ENCODE measurements at places on chromosomes 6 and 20. TPM values are rescaled to one million over a fixed set of nuclear protein-coding genes. Genes with fewer than 3 reads are reported as not detected.

Gene RBPJL
- total RNA-seq: not detected

Gene PRRT1
- 2.5 TPM for total RNA-seq

DNA sequence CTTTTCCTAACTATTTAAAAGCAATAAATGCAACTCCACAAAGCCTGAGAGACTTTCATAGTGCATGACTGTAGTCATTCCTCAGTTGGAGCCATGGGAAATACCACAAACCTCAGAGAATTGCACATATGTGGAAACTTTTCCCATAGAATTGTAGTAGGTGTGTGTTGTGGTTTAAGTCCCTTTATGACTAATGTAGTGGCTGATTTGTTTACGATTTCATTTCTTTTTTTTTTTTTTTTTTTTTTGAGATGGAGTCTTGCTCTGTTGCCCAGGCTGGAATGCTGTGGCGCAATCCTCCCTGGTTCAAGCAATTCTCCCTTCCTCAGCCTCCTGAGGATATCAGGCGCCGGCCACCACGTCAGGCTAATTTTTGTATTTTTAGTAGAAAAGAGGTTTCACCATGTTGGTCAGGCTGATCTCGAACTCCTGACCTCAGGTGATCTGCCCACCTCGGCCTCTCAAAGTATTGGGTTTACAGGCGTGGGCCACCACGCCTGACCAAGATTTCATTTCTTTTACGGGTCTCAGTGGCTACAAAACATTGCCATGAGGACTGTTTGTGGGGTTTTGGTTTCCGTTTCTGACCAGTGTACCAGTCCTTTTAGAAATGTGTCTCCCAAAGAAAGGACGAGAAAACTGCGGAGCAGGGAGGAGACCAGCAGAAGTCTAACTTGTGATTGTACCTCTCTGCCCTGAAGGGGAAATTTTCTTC lies 212.1 kb upstream of the MARCKS start:
- no peak overlapping the region for H3K27ac ChIP-seq
- H3K27me3 ChIP-seq: no peaks in the 10 kb centered on the region
- no peaks in the 10 kb centered on the region for H3K4me1 ChIP-seq
- no peak for DNase-seq

DNA sequence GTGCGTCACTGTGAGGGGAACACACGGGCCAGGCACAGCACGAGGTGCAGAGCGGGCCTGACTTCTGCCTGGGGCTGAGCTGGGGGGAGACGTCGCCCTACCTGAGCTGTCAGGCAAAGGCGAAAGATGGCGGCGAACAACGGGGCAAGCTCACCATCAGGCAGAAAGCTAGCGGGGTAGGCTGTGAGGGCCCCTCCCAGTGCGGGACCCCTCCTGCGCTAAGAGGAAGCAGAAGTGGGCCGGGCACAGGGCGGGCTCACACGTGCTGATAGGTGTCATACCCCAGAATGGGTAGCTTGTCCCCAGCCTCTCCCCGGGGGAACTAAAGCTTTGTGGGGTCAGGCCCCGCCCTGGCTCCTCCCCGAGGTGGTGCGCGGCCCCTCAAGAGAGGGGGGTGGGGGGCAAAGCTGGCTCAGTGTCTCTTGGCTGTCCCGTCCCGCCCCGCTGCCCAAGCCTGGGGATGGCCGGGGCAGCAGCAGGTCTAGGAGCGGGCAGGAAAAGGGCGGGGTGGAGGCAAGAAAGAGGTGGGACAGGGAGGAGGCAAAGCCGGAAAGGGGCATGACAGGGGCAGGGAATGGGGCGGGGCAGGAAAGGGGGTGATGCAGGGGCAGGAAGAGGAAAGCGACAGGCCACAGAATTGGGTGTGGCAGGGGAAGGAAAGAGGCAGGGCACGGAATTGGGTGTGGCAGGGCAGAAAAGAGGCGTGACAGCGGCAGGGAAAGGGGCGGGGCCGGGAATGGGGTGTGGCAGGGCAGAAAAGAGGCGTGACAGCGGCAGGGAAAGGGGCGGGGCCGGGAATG lies 14.7 kb downstream of the UCKL1 start:
- peaks cover 80% of the 10 kb centered on the region for H3K36me3 ChIP-seq
- H3K27me3 ChIP-seq: no peaks in the 10 kb centered on the region
- H3K27ac ChIP-seq: peak overlapping the region; percentile 31
- no peaks in the 10 kb centered on the region for H3K4me1 ChIP-seq

DNA sequence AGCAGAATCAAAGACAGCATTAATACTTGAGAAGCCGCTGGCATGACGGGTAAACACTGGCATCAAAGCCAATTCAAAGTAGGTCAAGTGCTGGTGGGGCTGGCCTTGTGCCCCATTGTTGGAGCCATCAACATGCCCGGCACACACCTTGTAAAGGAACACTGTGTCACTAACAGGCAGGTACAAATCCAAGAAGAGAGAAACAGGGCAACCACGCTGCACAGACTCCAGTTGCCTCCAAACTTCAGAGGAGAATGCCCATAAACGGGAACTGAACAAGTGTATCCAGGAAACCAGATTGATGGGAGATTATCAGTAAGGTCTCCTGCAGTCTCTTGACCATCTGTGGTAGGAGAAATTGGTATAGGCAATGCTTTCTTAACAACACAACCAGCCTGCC lies 127.0 kb upstream of the STXBP5 start:
- H3K27me3 ChIP-seq: no peaks in the 10 kb centered on the region
- no peak overlapping the region for H3K27ac ChIP-seq
- no peak for DNase-seq
- H3K36me3 ChIP-seq: no peaks in the 10 kb centered on the region
- no peaks in the 10 kb centered on the region for H3K4me1 ChIP-seq
- no peak overlapping the region for H3K4me3 ChIP-seq

DNA sequence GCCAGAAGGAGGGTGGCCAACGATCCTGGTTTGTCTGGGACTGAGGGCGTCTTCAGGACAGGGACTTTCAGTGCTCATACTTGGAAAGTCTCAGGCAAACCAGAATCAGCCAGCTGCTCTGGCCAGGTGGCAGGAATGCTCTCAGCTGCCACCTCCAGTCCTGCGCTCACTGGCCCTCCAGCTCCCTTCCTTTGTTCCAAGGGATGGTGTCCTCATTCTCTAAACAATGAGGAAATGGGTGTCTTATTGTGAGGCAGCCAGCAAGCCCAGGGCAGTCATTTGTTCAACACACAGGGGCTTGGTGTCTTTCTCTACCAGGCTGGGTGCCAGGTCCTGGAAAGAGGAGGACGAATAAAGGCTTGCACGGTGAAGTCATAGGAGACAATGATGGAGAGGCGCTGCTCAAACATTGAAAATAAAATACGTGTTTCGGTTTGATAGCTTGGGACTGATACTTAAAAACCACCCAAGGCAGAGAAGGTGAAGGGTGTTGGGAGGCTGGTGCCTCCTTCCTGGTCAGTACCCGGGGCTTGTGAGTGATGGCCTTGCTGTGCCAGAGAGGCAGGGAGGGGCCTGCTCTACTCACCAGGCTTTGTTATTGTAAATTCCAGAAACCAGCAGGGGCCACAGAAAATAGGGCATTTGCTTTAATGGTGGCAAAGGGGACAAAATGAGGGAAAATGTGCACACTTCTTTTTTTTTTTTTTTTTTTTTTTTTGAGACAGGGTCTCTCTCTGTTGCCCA lies 11.3 kb upstream of the TMEM181 start:
- H3K36me3 ChIP-seq: no peaks in the 10 kb centered on the region
- no peaks in the 10 kb centered on the region for H3K27me3 ChIP-seq
- no peaks in the 10 kb centered on the region for H3K4me1 ChIP-seq
- no peak for DNase-seq
- H3K4me3 ChIP-seq: no peak overlapping the region

Data from sigmoid colon (tissue), 7 donors.